CD4-positive, alpha-beta memory T cell (primary cell): ENCODE measurements at places on chromosomes 12 and 14. TPM values are rescaled to one million over a fixed set of nuclear protein-coding genes. Genes with fewer than 3 reads are reported as not detected.

DNA sequence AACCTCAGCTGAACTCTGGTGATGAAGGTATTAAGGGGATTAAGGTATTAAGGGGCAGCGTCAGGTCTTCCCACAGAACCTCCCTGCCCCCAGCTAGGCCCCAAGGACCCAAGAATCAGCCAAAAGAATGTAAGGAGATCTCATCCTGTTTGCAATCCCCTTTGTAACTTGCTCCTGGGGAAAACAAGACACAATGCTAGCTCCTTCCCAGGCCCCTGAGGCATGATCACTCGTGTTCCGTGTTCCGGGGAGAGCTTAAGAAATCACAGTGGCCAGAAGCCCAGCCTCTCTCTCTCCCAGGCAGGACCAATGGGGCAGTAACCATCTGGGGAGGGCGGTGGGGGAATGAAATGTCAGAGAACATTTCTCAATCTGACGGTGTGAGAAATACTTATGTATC is 33.2 kb downstream of the PIGH start:
- DNase-seq: no peak
- H3K36me3 ChIP-seq: no peaks in the 10 kb centered on the region
- no peaks in the 10 kb centered on the region for H3K27me3 ChIP-seq
- no peak overlapping the region for H3K4me3 ChIP-seq
- H3K4me1 ChIP-seq: no peaks in the 10 kb centered on the region

DNA sequence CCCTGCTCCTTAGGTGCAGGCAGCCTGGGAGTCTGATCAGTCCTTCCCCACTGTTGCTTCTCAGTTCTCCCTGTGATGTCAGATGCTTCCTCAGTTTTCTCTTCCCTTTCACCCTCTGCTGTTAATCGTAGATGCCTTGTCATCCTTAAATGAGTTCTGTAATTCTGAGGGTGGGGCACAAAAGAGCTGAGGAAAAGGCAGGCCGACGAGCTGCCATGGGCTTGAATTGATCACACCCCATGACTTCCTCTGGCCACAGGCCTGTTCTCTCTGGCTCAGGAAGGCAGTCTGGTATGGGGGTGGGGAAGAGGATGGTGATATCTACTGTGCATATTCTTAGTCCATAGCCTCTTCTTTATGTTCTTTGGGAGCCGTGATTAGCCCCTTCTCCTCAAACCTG is 5.2 kb upstream of the AP1G2 start:
- peaks cover 3% of the 10 kb centered on the region for H3K27me3 ChIP-seq
- H3K27ac ChIP-seq: no peak overlapping the region
- no peak overlapping the region for H3K4me3 ChIP-seq
- H3K4me1 ChIP-seq: peaks cover 14% of the 10 kb centered on the region
- no peaks in the 10 kb centered on the region for H3K36me3 ChIP-seq

DNA sequence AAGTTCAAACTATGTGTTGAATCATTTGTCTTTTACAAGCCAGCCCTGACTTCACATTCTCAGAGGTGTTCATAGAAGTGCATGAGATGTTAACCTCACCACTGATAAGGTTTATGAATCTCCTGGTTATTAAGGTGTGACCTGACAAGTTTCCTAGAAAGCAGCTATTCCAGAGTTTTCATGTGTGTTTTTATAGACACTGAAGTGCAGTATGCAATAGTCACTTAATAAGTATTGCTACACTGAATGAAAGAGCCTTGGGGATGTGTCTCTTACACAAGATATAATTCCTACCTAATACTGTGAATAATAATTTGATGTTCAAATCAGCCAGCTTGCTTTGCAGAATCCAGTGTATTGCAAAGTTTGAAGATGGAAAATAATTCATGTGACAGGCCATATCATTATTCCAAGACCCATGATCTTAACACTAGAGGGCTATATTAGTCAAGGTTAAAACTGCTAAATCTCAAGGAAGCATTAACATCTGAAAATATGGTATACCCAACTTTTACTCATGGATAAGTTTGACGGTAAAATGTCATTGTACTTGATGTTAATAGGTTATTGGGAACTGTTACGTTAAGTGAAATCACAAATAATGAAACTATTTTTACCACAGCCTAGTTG is 13.0 kb downstream of the SLC25A3 start:
- no peaks in the 10 kb centered on the region for H3K4me1 ChIP-seq
- no peak for DNase-seq
- H3K27me3 ChIP-seq: no peaks in the 10 kb centered on the region
- H3K4me3 ChIP-seq: no peak overlapping the region
- H3K36me3 ChIP-seq: peaks cover 15% of the 10 kb centered on the region

DNA sequence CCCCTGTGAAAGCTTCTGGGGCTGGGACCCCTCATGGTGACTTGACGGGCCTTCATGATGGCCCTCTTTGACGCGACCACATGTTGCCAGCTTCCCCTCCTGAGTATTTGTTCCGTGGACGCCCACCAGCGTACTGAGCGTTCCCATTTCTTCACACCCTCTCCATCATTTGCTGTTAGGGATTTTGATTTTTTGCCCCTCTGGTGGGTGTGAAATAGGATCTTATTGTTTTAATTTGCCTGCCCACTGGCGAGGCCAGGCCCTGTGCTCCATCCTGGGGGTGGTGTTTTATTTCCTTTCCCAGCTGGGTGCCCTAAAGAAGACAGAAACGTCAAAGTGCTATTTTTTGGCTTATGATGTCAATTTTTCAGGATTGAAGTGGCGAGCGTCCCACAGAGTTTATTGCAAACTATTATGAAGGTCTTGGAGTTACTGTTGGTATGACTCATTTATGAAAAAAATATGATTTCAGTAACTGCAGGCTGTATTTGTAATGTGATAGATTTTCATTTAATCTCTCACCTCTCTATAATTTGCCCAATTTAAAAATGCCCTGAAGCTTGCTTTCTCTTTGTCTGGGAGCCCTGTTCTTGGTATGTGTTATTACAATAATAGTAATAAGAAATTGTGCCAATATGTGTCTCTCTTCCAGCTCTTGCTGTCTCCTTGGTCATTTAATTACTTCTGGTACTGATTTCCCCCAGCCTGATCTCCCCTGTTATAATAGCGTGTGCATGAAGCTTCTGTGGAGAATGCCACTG is 99.6 kb downstream of the SLC25A47 start:
- peaks cover 8% of the 10 kb centered on the region for H3K4me1 ChIP-seq
- no peak overlapping the region for H3K27ac ChIP-seq
- H3K27me3 ChIP-seq: no peaks in the 10 kb centered on the region
- no peaks in the 10 kb centered on the region for H3K36me3 ChIP-seq
- no peak overlapping the region for H3K4me3 ChIP-seq

DNA sequence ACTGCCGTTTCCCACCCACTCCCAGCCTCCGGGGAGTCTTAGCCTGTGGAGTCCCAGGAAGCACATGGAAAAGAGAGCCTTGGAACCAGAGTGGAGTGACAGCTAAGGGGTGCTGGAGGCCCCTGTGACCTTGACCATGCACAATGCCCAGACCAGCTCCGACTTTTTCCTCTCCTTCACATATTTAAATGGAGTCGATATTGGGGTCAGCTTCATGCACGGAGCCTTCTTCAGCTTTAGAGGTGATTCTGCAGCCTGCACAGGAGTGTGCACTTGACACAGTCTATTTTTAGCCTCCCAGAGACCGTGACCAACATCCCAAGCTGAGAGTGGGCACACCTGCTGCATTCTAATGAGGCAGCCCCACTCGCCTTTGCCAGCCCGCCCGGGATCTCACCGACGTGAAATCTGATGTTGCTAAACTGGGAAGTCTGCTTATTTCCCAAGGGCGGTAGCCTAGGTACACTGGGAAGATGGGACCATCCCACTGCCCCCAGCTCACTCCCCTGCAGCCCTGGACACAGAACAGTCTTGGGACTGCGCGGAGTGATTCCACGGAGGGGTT is 47.5 kb downstream of the PRMT8 start:
- H3K4me3 ChIP-seq: no peak overlapping the region
- H3K27ac ChIP-seq: no peak overlapping the region
- no peak for DNase-seq

DNA sequence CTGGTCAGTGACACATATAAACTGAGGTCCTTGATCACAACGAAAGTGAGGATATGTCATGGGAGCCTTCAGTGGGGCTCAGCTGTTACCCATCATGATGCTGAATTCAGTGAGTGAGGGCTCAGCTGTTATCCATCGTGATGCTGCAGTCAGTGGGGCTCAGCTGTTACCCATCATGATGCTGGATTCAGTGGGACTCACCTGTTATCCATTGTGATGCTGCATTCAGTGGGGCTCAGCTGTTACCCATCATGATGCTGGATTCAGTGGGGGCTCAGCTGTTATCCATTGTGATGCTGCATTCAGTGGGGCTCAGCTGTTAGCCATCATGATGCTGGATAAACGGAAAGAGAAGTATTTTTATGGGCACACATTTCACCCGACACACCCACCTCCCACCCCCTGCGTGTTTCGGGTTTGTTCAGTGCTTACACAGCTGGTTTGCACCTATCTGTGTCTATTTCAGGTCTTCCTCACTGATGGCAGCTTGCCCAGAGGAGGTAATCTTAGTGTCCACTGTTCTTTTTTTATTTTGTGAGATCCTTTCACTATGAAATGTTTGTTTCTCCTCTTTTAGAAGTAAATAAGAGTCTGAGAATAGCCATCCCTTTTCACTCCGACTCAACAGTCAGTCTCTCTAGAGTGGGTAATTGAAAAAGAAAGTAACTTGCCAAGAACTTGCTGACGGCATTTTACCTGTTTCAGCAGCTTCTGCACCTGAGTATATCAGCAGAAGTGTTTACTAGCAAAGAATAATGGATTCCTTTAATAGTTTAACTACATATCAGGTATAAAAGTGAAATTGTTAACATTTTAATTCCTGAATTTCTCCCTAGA is 183.0 kb downstream of the ERC1 start:
- H3K27me3 ChIP-seq: no peaks in the 10 kb centered on the region
- no peaks in the 10 kb centered on the region for H3K4me1 ChIP-seq
- no peak overlapping the region for H3K4me3 ChIP-seq
- H3K36me3 ChIP-seq: no peaks in the 10 kb centered on the region

GRCh38 chr14:95293449-95293848 is 26.3 kb downstream of the CLMN start:
- no peak overlapping the region for H3K27ac ChIP-seq
- no peak for DNase-seq
- no peaks in the 10 kb centered on the region for H3K36me3 ChIP-seq
- H3K4me1 ChIP-seq: no peaks in the 10 kb centered on the region
- no peak overlapping the region for H3K4me3 ChIP-seq

GRCh38 chr14:33934043-33934750 is 16.7 kb downstream of the EGLN3 start:
- DNase-seq: no peak
- H3K27me3 ChIP-seq: no peaks in the 10 kb centered on the region
- H3K27ac ChIP-seq: no peak overlapping the region
- H3K4me3 ChIP-seq: no peak overlapping the region
- no peaks in the 10 kb centered on the region for H3K36me3 ChIP-seq

DNA sequence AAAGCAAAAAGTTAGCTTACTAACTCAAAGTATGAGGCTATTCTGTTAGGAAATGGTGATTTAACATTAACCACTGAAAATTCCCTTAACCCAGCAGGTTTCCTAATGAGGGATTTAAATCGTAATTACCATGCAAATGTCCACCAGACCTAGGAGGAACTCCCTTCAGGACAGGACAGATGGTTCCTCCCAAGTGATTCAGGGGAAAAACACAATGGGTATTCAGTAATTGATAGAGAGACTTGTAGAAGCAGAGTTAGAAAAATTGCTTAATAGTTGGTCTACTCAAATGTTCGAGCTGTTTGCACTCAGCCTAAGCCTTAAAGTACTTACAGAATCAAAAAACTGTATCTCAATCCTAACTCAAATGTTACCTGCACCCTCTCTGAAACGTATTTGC is 21.6 kb downstream of the RERGL start:
- H3K4me3 ChIP-seq: no peak overlapping the region
- no peaks in the 10 kb centered on the region for H3K4me1 ChIP-seq
- DNase-seq: no peak
- H3K27me3 ChIP-seq: no peaks in the 10 kb centered on the region
- H3K36me3 ChIP-seq: no peaks in the 10 kb centered on the region

- H3K4me3 ChIP-seq: no peak overlapping the region
- DNase-seq: no peak
- no peak overlapping the region for H3K27ac ChIP-seq
- H3K27me3 ChIP-seq: no peaks in the 10 kb centered on the region
These were observed 630.8 kb downstream of the AACS start for GRCh38 chr12:125696054-125696453.

DNA sequence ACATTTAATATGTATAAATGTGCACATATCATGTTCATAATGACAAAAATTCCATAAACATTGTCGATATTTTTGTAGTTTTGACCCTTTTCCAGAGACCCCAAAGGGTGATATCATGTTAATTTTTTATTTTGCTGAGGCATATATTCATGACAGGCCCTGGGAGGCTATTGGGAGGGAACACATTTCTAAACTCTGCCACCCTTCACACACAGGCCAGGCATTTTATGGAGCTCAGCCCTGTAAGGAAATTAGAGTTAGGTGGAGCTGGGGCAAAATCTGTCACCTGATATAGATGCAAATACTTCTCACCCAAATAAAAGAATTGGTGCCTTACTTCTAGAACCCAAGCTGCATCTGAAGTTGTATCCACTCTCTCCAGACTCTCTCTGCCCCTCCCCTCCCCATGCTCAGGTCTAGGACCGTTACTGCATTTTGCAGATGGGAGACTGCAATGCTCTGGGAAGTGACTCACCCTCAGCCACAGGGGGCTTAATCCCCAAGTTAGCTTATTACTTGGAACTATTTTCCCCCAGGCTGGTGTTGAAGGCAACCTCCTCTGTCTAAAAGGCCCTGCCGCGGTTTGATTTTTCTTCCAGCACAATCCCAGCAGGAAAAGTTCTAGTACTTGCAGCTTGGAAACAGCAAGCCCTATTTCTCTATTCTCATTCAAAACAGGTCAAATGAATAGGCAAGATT is 238.9 kb downstream of the EMP1 start:
- no peak overlapping the region for H3K4me3 ChIP-seq
- no peaks in the 10 kb centered on the region for H3K4me1 ChIP-seq
- H3K36me3 ChIP-seq: no peaks in the 10 kb centered on the region
- no peaks in the 10 kb centered on the region for H3K27me3 ChIP-seq
- no peak overlapping the region for H3K27ac ChIP-seq

DNA sequence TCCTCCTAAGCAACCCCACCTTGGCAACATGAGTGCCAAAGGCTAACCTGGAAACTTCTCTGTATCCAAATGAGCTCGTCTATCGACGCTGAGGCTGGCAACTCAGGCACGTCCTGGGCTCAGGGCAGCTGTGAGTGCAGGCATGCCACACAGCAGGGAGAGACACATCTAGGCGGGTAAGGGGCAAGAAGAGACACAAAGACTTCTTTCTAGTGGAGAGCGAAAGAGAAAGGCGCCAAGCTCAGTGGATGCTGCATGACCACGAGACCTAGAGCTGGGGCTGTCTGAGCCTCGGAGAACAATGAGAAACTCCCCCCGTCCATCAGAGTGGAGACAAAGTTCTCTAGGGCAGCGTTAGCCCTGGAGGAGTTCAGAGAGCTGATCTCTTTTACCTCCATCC is 170.4 kb downstream of the CALM1 start:
- no peaks in the 10 kb centered on the region for H3K27me3 ChIP-seq
- H3K36me3 ChIP-seq: no peaks in the 10 kb centered on the region
- H3K27ac ChIP-seq: no peak overlapping the region
- no peak for DNase-seq

The CELA1 gene
- 0.36 TPM for total RNA-seq

The CNTN1 gene
- total RNA-seq: not detected

The HEATR5A gene
- total RNA-seq: 15.1 TPM

The RNASE3 gene
- not detected for total RNA-seq

The TMEM229B gene
- 34.9 TPM for total RNA-seq

The TMEM117 gene
- 4.7 TPM for total RNA-seq

The ITGB7 gene
- 382 TPM for total RNA-seq

The TMEM52B gene
- total RNA-seq: not detected

The KRT6C gene
- not detected for total RNA-seq

The FAM222A gene
- 0.69 TPM for total RNA-seq

The RDH16 gene
- total RNA-seq: 1.3 TPM

The RIC8B gene
- total RNA-seq: 25.0 TPM

The KCNH3 gene
- 1.3 TPM for total RNA-seq

The MSRB3 gene
- total RNA-seq: not detected
